Fibroblast of the aortic adventitia (primary cell): ENCODE measurements at places on chromosomes 16 and 17.

DNA sequence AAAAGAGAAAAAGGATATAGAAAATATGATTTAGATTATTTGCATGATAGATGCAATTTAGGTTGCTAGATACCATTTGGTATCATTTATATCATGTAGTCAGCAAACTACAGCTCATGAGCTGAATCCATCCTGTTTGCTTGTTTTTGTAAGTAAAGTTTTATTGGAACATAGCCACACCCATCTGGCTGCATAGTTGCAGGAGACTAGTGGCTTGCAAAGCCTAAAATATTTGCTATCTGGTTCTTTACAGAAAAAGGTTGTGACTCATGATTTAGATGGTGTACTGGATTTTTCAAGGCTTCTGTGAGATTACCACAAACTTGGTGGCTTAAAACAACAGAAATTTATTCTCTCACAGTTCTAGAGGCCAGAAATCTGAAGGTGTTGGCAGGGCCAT is 49.9 kb downstream of the MAP2K4 start:
- peak; percentile 72 for DNase-seq

GRCh38 chr17:77929871-77930436 is 28.5 kb upstream of the TNRC6C start:
- no peak for DNase-seq

GRCh38 chr16:10172848-10173655 is 9.2 kb downstream of the GRIN2A start:
- no peak for DNase-seq

GRCh38 chr16:26627958-26628357 is 438.8 kb upstream of the C16orf82 start:
- no peak for DNase-seq

DNA sequence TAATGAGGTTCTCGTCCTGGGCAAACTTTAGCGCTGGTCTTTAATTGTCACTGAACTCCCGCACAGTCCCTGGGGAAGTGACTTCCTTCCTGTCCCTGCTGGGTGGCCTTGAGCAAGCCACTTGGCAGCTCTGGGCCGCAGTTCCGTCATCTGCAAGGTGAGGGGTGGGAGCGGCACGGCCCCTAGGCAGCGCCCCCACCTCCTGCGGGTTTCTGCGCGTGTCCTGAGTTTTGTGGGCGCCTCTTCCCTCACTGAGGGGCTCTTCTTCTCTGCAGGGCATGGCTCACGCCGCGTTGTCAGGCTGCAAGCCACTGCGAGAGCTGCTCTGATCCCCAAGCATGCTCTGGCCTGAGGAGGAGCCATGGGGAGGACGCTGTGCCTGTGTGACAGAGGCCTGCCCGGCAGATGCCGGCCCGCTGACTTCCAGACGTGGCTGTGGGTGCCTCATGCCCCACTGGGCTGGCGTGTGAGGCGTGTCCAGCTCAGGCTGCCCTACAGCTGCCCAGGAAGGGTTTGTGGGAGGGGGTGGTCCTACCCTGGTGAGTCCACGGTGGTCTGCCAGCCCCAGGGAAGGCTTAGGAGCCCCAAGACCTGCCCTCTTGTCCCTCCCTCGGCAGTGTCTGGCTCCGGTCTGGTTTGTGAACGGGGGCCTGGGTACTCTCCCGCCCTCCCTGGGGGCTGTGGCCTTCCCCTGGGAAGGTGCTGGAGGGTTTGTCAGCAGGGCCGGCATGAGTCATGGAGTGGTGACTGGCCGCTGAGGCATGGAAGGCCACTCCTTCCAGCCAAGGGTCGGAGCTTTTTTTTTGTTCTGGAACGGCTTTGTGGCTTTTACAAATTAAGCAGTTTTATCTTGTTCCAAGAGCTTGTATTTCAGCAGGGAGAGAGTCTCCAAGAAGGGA is 182.0 kb downstream of the SEC14L1 start:
- DNase-seq: peak; percentile 99

DNA sequence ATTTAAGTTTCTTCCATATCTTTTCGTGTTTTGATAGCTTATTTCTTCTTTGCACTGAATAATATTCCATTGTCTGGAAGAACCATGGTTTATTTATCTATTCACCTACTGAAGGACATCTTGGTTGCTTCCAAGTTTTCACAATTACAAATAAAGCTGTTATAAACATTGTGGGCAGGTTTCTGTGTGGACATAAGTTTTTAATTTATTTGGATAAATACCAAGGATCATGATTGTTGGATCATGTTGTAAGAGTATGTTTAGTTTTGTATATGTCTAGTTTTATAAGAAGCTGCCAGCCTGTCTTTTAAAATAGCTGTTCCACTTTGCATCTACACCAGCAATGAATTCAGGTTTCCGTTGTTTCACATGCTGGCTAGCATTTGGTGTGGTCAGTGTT is 339.4 kb downstream of the CDH11 start:
- DNase-seq: no peak
